ENCODE measurements at places on chromosomes 11 and 22.

DNA sequence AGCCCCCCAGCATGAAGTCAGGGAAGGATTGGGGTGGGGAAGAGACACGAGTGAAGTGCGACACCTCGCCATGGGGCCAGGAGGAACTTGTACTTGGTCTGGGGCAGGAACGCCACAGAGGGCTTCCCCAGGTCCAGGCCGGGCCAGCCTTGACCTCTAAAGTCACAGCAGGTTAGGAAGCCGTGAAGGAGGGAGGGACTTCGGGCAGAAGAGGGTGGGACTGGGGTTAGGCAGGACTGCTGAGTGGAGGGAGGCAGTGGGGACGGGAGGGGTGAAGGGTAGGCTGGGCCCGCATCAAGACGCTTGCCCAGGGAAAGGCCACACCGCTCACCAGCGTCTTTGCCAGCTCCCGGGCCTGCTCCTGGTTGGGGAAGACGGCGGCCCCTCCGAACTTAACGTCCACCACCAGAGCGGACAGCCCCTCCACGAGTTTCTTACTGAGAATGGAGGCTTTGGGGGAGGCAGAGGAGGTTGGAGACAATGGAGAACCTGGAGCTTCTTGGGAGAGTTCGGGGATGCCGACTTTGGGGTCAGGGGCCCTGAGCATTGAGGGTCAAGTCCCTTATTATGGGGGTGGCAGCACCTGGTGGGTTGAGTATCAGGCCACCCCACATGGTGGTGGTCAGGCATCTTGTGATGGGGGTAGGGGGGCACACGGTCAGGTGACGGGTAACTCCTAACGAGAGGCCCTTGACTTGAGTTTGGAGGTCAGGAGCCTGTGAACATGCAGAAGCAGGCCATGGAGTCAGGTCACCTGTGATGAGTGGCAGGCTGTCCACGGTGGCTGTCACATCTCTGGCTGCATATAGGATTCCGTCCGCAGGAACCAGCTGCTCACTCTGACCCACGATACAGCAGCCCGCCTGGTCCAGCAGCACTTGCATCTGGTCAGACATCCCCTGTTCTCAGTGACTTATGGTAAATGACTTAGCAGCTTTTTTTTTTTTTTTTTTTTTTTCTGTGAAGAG lies 1.7 kb upstream of the SCO2 start:
- no peak for DNase-seq

DNA sequence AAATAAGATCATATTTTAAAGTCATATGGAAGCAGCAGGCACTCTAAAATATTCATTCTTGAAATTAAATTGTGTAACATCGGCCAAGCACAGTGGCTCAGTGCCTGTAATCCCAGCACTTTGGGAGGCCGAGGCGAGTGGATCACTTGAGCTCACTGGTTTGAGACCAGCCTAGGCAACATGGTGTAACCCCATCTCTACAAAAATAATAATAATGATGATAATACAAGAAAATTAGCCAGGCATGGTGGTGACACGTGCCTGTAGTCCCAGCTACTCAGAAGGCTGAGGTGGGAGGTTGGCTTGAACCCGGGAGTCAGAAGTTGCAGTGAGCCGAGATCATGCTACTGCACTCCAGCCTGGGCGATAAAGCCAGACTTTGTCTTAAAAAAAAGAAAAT lies 77.4 kb downstream of the TRIM29 start:
- DNase-seq: no peak

DNA sequence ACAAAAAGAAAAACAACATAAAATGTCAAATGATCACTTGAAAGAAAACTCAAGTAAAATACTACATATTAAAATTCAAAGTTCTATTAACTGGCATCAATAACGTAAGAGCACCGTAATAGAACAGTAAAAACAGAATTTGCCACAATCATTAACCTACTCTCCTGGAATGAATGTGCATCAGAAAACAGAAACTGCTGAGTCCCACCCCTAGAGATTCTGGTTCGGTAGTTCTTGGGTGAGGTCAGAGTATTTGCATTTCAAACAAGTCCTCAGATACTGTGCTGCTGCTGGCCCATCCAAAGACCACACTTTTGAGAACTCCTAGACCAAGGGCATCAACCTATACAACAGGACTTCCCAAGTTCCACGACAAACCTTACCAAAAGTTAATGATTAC lies 23.5 kb downstream of the PITPNB start:
- DNase-seq: no peak

- no peak for DNase-seq
Measured at GRCh38 chr11:111759778-111760407, 6.3 kb downstream of the PPP2R1B start.

GRCh38 chr22:32475468-32476010 lies 928 bp downstream of the FBXO7 start:
- no peak for DNase-seq

- DNase-seq: no peak
Measured at GRCh38 chr11:79458709-79459108, 17.9 kb upstream of the TENM4 start.

DNA sequence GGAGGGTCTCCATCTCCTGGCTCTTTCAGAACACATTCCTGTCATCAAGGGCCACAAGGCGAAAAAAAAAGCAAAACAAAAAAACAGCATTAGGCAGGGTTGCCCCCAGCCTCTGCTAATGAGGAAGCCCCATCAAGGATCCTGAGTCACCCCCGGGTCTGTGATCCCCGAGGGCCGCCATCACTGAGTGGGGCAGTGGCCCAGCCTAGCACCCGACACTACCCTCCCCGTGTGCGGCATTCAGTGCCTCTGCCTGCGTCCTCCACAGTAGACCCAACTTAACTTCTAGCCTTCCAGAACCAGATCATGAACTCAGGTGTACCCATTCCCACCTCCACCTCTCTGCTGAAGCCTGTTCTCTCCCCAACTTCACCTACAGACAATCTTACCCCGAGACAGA lies 6.6 kb upstream of the CDC42EP1 start:
- no peak for DNase-seq

DNA sequence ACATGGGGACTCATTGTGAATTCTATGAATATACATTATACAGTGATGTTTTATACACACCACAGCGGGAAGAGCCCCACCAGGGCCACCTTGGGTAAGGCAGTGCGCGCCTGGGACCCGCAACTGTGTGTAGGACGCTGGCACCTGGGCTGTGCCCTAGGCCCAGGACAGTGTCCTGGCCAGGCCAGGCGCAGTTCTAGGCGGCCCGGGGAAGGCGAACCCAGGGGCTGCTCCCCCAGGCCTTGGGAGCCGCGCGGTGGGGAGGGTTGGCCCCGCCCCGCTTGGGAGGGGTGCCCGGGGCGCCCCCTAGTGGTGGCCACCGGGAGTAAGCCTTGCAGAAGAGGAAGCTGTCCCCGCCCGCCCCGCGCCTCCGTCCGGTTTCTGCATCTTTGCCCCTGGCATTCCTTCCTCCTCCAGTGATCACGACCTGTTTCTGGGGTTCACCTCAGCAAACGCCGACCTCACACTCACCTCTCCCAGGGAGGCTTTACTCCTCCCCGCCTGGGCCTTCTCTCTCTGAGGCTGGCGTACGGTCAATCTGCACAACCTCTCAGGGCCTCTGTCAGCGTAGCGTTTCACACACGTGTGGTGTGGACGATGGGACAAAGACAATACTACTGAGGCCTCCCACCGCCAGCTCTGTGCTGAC lies 9.5 kb upstream of the EHD1 start:
- peak; percentile 72 for DNase-seq

DNA sequence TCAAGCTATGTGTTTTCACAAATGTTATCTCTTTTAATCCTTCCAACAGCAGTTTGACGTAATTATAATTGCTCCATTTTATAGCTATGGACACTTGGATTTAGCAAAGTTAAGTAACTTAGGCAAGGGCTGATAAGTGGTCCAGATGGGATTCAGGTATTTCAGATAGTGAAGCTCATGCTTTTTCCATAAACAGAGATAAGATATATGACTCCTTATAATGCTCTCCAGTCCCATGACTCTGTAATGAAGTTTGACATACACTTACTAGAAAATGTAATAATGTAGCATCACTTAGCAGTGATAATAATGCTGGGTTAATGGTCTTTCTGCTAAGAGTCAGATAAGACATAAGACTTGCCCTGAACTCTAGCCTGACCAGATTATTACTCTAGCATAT lies 892.1 kb downstream of the LRRC4C start:
- DNase-seq: no peak

DNA sequence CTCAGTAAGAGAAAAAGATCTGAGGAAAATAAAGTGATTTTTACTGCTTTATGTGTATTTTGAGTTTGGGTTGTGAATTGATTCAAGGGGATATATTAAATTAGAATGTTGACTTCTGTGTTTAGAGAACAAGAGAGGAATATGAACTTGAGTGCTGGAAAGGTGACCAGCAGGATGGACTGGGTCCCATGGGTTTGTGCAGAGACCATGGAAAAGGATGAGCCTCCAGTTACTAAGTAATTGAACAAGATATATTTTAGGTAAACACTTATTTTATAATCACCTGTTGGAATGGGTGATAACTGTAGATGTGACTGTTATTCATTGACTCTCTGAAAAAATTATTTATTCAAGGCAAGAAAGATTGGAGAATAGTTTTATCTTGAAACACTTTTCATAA lies 82.0 kb upstream of the TOP3B start:
- no peak for DNase-seq

DNA sequence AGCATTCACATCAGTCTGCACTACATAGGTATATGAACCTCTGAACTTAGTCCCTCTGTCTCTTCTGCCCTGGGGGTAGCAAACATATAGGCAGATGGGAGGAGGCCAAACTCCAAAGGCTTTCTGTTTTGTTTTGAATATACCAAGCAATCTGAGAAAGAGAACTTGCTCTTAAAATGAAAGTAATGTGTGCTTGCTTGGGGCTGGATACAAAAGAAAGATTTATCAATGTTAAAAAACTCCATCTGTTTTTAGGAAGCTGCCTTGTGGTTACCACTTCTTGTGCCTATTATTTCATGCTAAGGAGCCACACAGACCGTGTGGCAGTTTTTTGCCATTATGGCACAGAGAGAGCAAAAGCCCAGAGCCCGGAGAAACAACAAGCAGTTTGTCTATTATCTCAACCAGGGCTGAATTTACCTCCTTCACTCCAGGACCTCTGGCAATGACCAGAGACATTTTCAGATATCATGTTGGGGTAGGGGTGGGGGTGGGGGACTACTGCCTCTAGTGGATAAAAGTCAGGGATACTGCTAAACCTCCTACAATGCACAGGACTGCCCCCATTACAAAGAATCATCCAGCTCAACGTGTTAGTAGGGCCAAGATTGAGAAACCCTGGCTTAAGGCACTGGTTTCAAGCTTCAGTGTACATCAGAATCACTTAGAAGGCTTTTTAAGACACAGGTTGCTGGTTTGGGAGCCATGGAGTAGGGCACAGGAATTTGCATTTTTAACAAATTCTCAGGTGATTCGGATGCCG lies 124.2 kb downstream of the APIP start:
- DNase-seq: no peak

DNA sequence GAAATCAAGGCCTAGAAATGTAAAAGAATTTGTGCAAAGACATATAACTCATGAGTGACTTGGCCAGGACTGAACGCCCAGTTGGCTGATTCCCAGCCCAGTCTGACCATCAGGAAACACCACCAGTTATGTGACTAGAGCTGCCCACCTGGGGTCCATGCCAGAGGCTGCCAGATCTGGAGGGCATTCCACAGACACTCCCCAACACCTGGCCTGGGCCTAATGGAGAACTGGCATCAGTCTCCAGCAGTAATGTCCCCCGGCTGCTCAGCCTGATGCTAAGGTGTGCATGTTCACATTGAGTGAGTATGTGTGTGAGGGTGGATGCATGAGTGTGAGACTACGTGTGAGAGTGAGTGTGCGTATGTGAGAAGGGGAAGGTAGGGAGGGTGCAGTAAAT lies 15.7 kb downstream of the PLAAT3 start:
- DNase-seq: no peak

- no peak for DNase-seq
Measured at GRCh38 chr11:119755356-119756071, 26.5 kb upstream of the NECTIN1 start.

DNA sequence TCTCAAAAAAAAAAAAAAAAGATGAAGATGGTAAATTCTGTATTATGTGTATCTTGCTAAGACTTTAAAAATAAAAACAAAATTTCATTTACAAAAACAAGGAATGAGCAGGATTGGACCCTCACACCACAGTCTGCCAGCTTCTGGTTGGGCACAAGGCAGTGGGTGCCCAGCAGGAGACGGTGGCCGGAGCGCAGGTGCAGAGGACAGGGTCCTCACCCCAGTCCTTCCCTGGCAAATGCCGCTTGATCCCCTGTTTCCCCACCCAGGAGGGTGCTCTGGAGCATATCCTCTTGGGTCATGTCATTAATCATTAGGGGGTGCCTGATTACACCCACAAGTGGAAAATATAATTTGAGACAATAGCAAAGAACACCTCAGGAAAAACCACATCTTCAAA lies 31.2 kb downstream of the SHANK2 start:
- DNase-seq: no peak

GRCh38 chr11:121437686-121438078 lies 14.4 kb upstream of the SORL1 start:
- DNase-seq: no peak

DNA sequence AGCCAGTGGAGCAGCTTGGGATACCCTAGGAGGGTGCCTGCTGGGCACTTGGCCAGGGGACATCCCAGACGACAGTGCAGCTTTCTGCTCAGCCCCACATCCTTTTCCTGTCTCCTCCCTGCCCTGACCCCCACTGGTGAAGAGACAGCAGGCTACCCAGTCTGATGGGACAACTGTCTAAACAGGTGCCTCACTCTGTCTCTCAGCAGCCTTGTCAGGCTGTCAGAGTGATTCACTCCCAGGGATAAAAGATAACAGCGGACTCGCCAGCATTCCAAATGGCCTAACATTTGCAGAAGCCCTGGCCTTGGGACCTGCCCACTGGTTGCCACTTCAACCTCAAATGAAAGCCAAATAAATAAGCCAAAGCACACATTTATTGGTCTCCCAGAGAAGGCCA lies 318.6 kb upstream of the PLET1 start:
- no peak for DNase-seq

DNA sequence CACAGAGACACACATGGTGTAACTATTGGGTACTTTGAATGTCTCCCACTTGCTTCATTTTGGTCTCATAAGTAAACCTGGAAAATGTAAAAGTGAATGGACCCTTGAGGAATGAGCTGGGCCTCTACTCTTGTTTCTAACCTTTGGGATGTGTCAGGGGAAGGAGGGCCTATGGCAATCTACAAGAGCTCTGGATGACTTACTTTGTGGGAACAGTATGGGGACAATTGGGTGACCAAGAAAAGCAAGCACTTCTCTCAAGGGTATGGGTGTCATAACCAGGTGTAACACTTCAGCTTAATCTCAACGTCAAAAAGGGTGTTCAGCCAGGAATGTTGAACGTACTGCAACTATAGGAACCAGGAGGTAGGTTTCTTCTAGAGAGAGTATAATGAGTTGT lies 144.0 kb downstream of the OPCML start:
- DNase-seq: no peak

Data from stimulated activated CD8-positive, alpha-beta memory T cell treated with anti-CD3 and anti-CD28 coated beads, Interleukin-7, amount 100 ng/mL, for 4 hours (primary cell).